ENCODE measurements at places on chromosomes 6 and 20. TPM values are rescaled to one million over a fixed set of nuclear protein-coding genes. Genes with fewer than 3 reads are reported as not detected.

Gene FOXS1
- total RNA-seq, result 0.17 TPM

Gene PRL
- not detected for total RNA-seq

Gene PRR18
- not detected for total RNA-seq

Gene IP6K3
- total RNA-seq, result not detected

Gene WFDC5
- not detected for total RNA-seq

Gene CAPN11
- not detected for total RNA-seq

Gene MICA
- 25.6 TPM for total RNA-seq

Gene TSPO2
- 0.34 TPM for total RNA-seq

Gene ZNF341
- total RNA-seq, result 3.2 TPM

Gene GMEB2
- 22.0 TPM for total RNA-seq

Gene RIPPLY2
- total RNA-seq, result not detected

Gene PRPF6
- 60.8 TPM for total RNA-seq

Gene OVOL2
- 0.34 TPM for total RNA-seq

Gene PSORS1C2
- not detected for total RNA-seq

Gene BHLHE23
- total RNA-seq, result not detected

Gene ULBP3
- total RNA-seq, result 18.3 TPM

Gene L3MBTL1
- total RNA-seq, result not detected

Gene ADGRG6
- total RNA-seq, result 12.7 TPM

Gene BPIFB1
- not detected for total RNA-seq

Gene ZNF318
- total RNA-seq, result 4.8 TPM

Gene VSX1
- total RNA-seq, result not detected

Gene PPARD
- total RNA-seq, result 13.4 TPM

Gene KDM1B
- total RNA-seq, result 13.1 TPM

Gene OR2W1
- not detected for total RNA-seq

Gene GHRH
- not detected for total RNA-seq

Gene TAF4
- total RNA-seq, result 3.2 TPM

Gene ZBTB46
- total RNA-seq, result 0.19 TPM

Gene UBE3D
- 7.4 TPM for total RNA-seq

Gene CSTF1
- total RNA-seq, result 79.0 TPM

Gene PPT2
- total RNA-seq, result 20.4 TPM

Gene AIF1
- not detected for total RNA-seq

Gene MUC22
- not detected for total RNA-seq

Gene ANGPT4
- 0.02 TPM for total RNA-seq

Gene CST7
- 1.0 TPM for total RNA-seq

Gene POM121L2
- not detected for total RNA-seq

Gene DOP1A
- 9.4 TPM for total RNA-seq

Gene HECA
- total RNA-seq, result 7.4 TPM

Gene GABRR1
- total RNA-seq, result not detected

Gene TBX18
- total RNA-seq, result 5.9 TPM

Gene DPPA5
- total RNA-seq, result not detected

Gene KCNK16
- not detected for total RNA-seq

Gene DIDO1
- 25.9 TPM for total RNA-seq

Gene SCGN
- total RNA-seq, result not detected

Gene SYCP2
- 0.35 TPM for total RNA-seq

Gene TMEM244
- not detected for total RNA-seq

Gene FRK
- total RNA-seq, result 0.02 TPM

Gene NFATC2
- total RNA-seq, result 0.23 TPM

Gene SLC52A3
- not detected for total RNA-seq

Gene MOG
- total RNA-seq, result not detected

Gene LST1
- not detected for total RNA-seq

Gene PLEKHG1
- 0.63 TPM for total RNA-seq

Gene GDAP1L1
- not detected for total RNA-seq

Gene CTNNBL1
- total RNA-seq, result 43.1 TPM

Gene LMBRD1
- 10.9 TPM for total RNA-seq

Gene PKHD1
- total RNA-seq, result not detected

Gene TREML1
- not detected for total RNA-seq

Gene CDH26
- total RNA-seq, result 0.64 TPM

Gene OPRL1
- total RNA-seq, result 0.33 TPM

Gene PTK6
- total RNA-seq, result not detected

Measured in HT1080 (cell line).